Gastroesophageal sphincter (tissue), 4 donors: ENCODE measurements at places on chromosomes 11 and 22.

DNA sequence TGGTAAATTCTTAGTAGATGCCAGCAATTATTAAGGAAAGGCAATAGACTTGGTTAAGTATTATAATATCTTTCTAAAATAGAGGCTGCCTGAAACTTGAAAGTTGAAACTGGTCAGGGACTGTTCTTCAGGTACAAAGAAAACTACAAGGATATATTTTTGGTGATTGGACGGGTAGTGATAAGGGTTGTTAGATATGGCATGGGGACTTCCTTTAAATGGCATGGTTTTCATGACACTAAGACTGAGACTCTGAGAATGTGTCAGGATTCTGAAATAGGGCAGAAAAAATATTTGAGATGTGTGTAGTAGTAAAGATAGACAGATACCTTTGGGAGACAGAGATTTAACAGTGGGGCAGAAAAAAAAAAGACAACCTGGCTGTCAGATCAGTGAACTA, 108.4 kb upstream of the SLC5A12 start:
- no peak for ATAC-seq

DNA sequence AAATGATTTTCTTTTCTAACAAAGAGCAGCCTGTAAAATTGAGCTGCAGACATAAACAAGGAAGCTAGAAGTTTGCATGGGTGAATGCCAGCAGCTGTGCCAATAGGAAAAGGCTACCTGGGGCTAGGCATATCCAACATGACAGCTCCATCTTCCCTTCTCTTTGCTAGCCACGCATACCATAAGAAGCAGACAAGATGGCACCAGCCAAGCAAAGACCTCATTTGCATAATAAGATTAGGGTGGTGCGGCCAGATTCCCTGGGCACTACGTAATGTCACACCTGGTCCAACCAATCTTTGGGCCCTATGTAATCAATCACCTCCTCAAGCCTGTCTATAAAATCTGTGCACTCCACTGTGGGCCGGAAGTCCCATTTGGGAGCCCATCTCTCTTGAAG, 108.3 kb downstream of the SWAP70 start:
- ATAC-seq: no peak

DNA sequence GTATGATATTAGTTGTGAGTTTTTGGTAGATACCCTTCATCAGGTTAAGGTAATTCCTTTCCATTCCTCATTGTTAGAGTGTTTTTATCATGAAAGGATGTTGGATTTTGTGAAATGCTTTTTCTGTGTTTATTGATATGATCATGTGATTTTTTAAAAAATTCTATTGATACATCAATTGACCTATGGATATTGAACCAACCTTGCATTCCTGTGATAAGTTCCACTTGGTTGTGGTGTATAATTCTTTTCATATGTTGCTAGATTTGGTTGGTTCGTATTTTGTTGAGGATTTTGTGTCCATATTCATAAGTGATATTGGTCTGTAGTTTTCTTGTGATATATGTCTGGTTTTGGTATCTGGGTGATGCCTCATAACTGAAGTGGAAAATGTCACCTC, 6.7 kb downstream of the ANKRD13D start:
- ATAC-seq: no peak

GRCh38 chr11:57359896-57360690, 20.9 kb downstream of the PRG3 start:
- peak; percentile 4 for ATAC-seq

- ATAC-seq: no peak
These were observed 131.8 kb upstream of the RAG2 start for GRCh38 chr11:36729825-36730224.

- peak; percentile 86 for ATAC-seq
These were observed 75.2 kb downstream of the ZNRF3 start for GRCh38 chr22:28958611-28959010.
